Activated T-cell treated with anti-CD3 and anti-CD28 coated beads, Interleukin-2, amount 50 U/mL, for 1 hour (primary cell): ENCODE measurements at places on chromosomes 4 and X.

DNA sequence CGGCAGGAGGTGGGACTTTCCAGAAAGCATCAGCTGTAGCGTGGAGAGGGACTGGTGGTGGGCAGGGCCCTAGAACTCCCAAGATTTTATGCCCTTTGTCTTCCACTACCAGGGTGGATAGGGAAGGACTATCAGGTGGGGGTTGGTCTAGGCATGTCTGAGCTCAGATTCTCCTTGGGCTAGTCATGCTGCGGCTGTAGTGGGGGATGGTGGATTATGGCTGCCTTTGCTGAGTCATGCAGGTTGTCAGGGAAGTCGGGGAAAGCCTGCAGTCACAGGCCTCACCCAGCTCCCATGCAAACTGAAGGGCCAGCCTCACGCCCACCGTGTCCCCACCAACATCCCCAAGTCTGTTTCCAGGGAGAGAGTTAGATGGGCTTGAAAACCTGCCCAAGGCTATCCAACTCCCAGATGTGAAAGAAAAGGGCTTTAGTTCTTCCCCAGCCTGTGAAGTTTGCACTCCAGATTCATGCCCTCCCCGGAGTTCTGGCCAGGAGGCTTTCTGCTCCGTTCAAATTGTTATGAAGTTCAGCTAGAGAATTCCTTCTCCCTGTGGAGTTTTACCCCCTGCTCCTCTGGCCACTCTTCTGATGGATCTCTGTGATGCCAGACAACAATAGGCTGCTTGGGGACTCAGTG, 13.4 kb upstream of the MEPE start:
- no peak for DNase-seq

DNA sequence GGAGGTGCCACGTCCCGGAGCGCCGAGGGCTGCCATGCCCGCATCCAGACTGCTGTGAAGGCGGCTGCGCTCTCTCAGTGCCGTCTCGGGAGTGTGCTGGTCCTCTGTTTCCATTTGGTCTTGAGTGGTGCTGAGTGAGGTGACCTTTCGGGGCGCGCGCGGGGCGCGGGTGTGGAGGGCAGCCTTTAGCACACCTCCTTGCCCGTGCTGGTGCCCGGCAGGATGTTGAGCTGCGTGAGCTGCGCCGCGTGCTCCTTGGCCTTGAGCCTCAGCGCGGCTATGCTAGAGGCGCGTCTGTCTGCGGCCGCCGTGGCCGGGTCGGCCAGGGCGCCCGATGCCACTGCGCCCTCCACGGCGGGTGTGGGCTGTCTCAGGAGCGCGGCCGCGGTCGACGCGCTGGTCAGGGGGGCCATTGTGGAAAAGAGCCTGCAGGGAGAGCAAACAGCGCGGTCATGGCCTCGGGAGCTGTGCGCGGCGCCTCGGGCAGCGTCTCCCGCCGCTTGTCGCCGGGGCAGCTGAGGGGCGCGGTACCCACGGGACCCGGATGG, 11.2 kb downstream of the ARX start:
- DNase-seq = no peak

DNA sequence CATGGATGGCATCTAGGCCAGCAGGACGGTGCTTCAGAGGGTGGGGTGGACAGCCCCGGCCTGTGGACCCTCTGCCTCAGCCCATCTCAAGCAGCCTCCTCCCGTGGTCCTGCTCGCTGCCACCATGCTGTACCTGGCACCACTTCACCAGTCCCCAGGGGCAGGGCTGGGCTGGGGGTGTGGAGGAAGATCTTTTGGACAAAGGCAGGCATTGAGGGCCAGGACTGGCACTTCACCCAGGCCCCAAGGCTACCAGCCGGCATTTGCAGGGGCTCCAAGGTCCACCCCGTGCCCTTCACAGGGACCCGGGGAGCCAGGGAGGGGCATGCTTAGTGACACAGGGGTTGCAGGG, 713 bp downstream of the PLXNB3 start:
- no peak for DNase-seq

DNA sequence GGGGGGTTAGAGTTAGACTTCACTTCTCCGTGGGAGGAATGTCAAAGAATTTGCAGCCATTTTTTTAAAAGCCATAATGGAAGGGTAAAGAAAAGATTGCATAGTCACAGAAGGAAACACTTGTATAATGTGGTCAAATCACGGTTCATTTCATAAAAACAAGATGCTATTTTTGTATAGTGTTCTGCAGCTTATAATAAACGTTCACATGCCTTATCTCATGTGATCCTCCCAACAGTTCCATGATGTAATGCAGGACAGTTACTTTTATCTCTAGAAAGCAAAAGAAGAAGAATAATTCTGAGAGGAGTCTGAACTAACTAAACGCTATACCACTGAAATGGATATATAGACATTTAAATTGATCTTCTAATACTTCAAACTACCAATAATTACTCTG, 71.3 kb upstream of the CAMK2D start:
- DNase-seq = no peak

- no peak for DNase-seq
These were observed 517.5 kb upstream of the GRIA3 start for GRCh38 chrX:122666601-122667000.

DNA sequence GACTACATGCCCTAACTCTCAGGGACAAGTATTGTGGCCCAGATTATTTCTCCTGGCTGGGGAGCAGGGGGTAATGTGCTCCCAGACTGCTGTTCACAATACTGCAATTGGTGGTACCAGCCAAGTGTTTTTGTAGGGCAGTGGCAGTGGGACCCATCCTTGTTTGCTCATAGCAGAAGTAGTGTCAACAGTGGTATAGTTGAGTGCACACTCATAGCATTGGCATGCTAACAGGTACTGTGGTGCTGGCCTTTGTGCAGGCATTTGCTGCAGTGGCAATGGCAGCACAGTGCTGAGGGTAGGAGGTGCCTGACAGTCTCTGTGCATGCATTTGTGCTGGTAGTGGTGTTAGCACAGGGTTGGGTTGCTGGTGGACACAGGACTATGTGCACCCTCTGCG, 995.0 kb downstream of the SH3BGRL start:
- DNase-seq = no peak

DNA sequence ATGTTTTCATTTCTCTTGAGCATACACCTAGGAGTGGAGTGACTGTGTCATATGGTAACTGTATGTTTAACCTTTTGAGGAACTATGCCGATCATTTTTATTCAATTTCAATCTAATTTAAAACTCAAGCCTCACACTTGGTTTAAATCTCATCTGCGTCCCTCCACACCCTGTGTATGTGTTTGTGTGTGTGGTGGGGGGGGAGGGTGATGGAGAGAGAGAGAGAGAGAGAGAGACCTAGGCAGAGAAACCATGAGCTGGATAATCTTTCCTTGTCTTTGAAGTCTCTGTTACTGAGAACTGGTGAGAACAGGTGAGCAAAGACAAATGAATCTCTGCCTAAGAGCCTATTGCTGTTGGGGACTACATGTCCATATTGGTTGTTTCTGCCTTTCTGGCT, 105.0 kb downstream of the ARHGAP24 start:
- DNase-seq = no peak

- no peak for DNase-seq
These were observed 250.0 kb downstream of the GPAT3 start for GRCh38 chr4:83785891-83786290.

- no peak for DNase-seq
These were observed 234.8 kb downstream of the SHOX start for GRCh38 chrX:865422-865821.

GRCh38 chrX:13852001-13852695, 35.3 kb upstream of the GPM6B start:
- no peak for DNase-seq

DNA sequence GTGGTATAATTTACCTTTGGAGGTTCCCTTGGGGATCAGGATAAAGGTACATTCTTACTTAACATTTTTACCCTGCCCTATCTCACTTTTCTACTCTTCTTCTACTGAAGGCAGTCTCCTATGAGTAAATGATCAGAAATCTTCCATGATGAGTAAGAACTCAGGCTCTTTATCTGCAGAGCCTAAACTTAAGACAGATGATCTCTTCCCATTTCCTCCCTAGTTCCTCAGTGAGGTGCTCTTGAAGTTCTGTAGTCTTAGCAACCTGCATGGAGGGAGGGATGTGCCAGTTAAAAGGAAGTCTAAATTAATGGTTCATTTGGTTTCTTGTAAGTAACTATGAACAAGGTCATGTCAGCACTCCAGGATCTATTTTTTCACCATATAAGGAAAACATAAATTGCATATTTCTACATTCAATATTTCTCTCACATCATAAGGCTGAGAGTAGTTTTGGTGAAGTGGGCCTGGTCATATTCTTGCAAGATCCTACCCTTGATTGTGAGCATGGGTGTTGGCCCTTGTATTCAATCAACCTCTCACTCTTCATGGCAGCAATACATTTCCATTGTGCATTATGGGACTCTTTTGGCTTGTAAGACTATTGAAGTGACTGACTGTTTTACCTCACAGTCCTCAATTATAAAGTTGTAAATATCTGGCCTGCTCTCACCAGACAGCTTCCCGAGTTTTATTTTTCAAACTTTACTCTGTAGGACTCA, 295.5 kb downstream of the SLC7A11 start:
- no peak for DNase-seq

- no peak for DNase-seq
These were observed 398.6 kb upstream of the RASGEF1B start for GRCh38 chr4:81870275-81870674.

GRCh38 chr4:18756671-18757070, 735.1 kb upstream of the LCORL start:
- DNase-seq = no peak

- DNase-seq = no peak
These were observed 2.4 kb downstream of the KCTD8 start for GRCh38 chr4:44446191-44446590.

GRCh38 chrX:42973321-42973720, 195.4 kb upstream of the PPP1R2C start:
- no peak for DNase-seq

DNA sequence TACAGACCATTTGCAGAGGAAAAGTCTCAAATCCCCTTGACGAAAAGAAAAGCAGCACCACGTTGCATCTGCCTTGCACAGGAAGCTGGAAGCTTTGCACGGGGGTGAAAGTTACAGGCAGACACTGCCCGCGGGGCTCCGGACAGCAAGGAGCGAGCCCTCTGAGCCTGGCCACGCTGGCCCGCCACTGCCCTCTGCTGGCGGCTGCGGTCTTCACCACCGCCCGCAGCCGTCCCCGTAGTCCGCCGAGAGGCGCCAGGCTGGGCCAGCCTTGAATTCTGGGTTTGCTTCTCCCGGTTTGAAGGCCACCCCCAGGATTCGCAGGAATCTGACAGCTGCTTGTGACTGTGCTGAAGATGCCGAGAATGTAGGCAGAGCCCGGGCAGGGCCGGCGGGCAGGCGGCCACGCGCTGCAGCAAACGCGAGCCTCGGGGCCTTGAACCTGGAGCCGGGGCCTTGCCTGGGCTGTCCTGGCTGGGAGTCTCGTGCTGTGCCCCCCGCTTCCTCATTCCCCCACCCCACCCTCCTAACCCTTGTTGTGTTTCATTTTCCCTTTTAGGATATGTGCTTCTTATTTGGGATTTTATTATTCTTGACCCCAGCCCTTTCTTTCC, 49.2 kb downstream of the ENPP6 start:
- peak; percentile 60 for DNase-seq

- no peak for DNase-seq
These were observed 23.5 kb downstream of the GAB3 start for GRCh38 chrX:154727418-154727817.

DNA sequence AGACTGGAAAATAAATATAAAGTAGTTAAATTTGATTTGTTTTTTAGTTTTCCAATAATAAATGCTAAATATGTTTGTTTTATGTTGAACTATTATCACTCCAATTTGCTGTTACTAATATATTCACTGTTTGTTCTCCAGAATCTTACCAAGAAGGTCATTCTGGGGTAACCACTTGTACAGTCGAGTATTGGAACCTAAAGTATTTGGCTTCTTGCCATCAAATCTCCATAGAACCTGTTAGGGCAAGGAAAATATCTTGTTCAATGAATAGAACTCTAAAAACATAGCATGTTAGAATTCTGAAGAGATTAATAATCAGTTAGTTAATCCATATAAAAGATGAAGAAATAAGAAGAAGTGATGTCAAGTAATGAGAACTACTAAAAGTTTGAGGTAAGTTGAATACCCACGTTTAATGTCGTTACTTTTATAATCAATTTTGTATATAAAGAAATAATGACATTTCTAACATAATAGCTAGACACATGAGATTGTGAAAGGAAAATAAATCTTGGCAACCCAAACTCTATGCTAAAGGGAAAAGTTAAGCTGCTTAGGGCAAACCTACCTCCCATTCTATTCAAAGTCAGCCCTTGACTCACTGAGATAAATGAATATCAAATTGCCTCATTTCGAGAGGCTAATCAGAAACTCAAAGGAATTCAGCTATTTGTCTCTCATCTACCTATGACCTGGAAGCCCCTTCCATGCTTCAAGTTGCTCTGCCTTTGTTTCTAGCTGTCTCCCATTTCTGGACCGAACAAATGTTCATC, 15.3 kb downstream of the UGT2B15 start:
- DNase-seq = no peak

DNA sequence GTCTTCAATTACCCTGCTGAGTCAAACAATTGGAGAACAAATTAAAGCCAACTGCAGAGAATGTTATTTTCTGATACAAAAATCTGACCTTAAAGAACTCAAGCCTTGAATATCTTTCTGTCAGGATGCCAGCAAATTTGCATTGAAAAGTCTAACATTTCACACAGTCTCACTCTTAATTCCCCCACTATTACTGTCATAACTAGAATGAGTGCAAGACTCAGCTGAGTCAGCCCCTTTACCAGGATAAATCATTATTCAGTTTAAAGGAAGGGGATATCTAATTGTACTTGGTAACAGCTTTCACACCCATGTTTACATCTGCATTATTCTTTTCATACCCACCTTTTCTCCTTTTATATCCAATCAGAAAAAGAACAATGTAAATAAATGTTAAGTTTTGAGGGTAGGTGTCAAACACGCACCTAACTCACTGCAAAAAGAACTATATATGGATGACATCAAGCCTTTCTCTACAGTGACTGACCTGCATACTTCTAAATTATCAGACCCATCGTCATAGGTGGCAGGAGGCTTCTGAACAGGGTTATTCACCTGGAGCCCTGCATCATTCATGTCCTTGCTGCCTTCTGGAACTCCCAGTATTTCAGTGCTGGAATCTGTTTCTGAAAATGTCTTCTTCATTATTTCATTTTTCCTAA, 117.4 kb downstream of the TMA16 start:
- no peak for DNase-seq

DNA sequence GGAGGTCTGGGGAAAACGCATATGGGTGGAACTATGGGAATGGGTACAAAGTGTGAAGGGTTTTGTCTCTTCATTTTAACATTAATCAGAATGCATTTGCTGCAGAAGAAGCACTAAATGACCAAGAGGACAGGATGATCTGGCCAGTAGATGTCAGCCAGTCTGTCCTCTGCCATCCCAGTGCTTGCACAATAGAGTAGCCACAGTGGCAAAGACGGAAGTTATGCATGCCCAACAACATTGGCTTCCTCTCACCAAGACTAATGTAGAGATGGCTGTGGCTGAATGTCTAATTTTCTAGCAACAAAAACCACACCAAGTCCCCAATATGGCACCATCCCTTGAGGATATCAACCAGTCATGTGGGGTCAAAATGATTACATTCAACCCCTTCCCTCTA, 45.0 kb upstream of the ARHGEF6 start:
- no peak for DNase-seq

- no peak for DNase-seq
These were observed 18.5 kb downstream of the EGFL6 start for GRCh38 chrX:13587786-13588477.

- DNase-seq = no peak
These were observed 684.5 kb downstream of the GRID2 start for GRCh38 chr4:92988301-92988700.
